Muscle of arm (tissue), 14 donors: ENCODE measurements at places on chromosomes 1 and 21. TPM values are rescaled to one million over a fixed set of nuclear protein-coding genes. Genes with fewer than 3 reads are reported as not detected.

SELENON gene
- 46.9 TPM for polyA plus RNA-seq

TRIM46 gene
- 5.8 TPM for polyA plus RNA-seq

DNA sequence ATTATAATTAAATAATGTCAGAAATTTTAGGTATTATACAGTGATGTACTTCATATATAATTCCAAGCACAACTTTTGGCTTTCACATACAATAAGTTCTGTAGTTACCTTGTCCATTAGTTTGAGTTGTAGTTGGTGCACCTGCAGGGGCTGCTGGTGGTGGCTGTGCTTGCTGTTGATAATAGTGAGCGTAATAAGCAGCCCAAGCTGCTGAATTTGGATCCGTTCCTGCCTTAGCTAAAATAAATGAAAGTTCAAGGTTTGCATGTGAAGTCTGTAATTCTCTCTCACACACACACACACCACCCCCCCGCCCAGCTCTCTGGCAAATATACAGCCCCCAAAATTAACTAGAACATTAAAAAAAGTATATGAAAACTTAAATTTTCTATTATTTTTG, 22.4 kb downstream of the FUBP1 start:
- no peak for DNase-seq

TGFBR3 gene
- 25.6 TPM for polyA plus RNA-seq
